ENCODE measurements at places on chromosomes 2 and 18.

GRCh38 chr18:59610546-59611140 lies 86.6 kb downstream of the CCBE1 start:
- DNase-seq: no peak

GRCh38 chr2:174263997-174264396 lies 15.7 kb upstream of the OLA1 start:
- DNase-seq: no peak

GRCh38 chr2:196242131-196242620 lies 70.8 kb upstream of the STK17B start:
- peak; percentile 36 for DNase-seq

- DNase-seq: no peak
Observed at GRCh38 chr2:85549826-85550225, 10.9 kb downstream of the MAT2A start.

GRCh38 chr2:147913701-147914480 lies 69.1 kb downstream of the ACVR2A start:
- peak; percentile 13 for DNase-seq

GRCh38 chr2:30109856-30110255 lies 37.0 kb upstream of the YPEL5 start:
- DNase-seq: no peak

DNA sequence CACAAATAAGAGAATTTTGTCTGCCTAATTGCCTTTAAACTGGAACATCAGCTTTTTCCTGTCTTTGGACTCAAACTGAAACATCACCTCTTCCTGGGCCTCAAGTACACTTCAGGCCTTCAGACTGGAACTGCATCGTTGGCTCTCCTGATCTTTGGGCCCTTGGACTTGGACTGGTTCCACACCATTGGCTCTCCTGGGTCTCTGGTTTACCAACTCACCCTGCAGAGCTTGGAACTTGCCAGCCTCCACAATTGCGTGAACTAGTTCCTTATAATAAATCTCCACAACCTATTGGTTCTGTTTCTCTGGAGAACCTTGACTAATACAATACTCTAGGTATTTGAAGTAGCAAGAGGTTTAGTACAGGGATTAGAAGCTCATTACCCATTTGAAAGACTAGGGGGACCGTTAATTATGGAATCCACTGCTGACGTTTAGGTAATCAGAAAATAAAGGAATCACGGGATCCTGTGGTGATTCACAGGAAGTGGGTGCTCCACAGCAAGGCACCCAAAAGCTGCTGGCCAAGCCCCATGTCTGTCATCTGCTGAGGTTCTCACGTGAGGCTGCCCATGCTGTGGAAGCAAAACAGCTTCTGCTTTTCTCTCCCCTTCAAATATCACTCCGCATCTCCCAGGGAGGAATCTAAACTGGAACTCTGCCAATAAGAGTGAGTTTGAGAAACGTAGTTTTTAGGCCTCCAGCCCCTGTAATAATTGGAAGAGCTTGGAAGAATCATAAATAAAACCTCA lies 20.0 kb upstream of the SGPP2 start:
- peak; percentile 47 for DNase-seq

DNA sequence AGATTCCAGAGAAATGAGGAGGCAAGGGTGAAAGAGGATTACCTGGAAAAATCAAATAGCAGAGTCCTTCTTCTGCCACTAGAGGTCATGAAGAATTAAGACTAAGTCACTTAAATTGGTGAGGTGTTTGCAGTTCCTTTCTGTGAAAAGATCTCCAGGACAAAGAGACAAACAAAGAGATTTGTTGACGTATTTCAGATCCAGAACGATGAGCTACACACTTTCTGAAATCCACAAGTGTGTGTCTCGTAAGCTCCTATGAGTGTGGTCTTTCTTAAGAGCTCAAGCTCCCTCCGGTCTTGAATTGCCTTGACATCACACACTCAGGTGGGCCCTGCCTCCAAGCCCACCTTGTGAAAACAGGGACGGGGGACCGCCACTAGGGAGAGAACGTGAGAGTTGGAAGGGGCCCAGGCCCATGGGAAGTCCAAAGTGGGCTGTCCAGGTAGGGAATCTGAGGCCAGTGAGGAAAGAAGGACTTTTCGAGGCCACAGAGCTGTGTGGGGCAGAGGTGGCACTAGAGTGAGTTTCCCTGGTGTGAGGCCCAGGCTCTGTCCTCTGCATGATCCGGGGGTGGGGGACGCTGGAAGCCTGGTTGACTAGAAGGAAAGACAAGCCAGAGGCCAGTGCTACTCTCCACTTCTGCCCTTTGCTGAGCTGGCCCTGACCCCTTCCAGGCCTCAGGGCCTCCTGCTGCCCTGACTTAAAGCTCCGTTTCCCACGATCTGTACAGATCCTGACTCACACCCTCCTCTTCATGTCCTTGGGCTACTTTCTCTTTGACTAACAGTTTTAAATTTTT lies 168.1 kb upstream of the NCK2 start:
- DNase-seq: peak; percentile 41

DNA sequence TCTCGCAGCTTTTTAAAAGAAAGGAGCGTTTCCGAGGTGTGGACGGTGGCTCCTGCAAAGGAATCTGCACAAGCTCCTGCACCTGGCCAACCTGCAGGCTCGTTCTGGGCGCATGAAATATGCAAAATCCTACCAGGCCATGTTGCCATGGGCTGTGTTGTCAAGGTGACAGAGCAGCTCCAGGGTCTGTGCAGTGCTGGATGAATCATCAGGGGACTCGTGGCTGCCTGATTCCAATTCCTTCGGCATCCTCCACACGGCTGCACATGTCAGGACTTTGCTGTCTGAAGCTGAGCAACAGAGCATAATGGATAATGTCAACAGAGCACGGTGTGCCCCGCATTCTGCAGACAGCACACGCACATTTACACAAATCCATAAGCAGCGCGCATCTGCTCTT lies 120.5 kb downstream of the EIPR1 start:
- no peak for DNase-seq

DNA sequence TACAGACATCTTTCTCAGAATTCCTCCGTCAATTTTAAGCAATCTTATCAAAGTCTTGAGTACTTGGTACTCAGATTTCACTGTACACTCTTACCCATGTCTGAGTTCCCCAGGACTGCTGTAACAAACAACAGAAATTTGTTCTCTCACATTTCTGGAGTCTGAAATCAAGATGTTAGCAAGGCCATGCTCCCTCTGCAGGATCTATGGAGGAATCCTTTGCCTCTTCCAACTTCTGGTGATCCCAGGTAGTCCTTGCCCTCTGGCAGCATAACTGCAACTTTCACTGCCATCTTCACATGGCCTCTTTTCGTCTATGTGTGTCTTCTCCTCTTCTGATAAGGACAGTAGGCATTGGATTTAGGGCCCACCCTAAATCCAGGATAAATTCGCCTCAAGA lies 17.1 kb upstream of the CACNB4 start:
- no peak for DNase-seq

GRCh38 chr2:143600116-143600515 lies 470.9 kb downstream of the ARHGAP15 start:
- DNase-seq: no peak

DNA sequence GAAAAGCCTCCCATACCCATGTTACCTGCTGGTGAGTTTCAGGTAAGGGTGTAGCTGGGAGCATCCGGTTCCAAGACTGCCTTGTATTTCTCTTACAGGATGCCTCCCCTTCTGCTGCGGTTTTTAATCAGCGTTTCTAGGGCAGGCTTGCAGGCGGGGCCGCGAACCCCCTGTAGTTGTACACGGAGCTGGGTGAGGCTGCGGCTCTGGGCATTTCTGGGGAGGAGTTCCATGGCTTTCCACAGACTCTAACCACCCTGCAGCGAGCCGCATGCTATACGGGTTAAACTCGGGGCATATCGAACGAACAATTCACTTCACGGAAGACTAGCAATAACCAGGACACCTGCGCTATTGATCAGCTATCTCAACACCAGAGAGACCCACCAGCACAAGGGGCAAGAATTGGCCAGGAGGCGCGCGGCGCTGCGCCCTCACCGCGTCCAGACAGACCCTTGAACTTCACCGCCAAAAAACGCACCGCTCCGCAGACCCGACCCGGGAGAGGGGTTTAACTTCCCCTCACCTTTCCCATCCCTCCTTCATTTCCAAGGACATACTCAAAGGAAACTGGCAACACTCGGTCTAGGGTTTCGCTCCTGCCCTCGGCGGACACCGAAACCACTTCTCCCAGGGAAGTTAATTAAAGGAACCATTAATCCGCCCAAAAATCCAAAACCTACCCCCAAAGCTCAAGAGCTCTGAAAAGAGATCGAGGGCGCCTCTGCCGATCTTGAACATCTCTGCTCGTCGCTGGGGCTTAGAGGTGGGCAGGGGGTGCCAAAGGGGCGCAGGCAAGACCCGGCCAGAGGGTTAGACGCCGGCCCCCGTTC lies 909 bp downstream of the TGFA start:
- no peak for DNase-seq

GRCh38 chr2:239246723-239247122 lies 154.1 kb downstream of the HDAC4 start:
- no peak for DNase-seq

DNA sequence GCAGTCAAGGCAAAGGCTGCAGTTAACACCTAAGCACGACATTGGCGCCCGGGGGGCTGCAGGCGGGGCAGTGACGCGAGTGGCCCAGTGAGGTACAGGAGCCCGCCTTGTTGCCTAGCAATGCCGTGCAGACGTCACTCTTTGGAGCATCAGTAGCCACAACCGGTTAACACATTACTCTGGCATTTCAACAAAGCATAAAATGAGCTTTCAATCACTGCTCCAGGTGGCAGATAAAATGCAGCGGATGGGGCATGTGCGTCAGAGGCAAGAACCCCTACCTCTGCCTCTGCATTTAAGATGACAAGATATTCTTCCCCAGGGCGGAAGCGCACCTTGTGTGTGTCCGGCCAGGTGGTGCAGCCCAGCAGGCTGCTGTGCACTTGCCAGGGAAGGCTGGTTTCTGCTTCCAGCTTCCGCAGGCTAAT lies 139.4 kb downstream of the MTCL1 start:
- no peak for DNase-seq

DNA sequence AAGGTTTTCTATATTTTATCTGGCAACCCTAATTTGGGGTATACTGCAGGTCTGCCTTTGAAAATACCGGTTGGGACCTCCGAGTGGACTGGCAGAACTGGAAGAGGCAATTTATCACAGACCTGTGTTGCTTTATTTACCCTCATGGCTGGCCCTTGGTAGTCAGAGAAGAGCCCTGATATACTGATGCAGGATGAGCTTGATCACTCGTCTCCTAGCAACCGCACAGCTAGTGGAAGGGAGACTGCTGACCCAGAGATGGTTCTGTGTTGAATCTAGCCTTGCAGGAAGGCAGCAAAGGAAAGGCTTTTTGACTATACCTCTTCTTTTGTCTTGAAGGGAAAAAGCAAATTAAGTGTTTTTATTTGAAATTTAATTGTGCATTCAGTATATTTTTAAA lies 154.7 kb downstream of the EML6 start:
- DNase-seq: no peak

DNA sequence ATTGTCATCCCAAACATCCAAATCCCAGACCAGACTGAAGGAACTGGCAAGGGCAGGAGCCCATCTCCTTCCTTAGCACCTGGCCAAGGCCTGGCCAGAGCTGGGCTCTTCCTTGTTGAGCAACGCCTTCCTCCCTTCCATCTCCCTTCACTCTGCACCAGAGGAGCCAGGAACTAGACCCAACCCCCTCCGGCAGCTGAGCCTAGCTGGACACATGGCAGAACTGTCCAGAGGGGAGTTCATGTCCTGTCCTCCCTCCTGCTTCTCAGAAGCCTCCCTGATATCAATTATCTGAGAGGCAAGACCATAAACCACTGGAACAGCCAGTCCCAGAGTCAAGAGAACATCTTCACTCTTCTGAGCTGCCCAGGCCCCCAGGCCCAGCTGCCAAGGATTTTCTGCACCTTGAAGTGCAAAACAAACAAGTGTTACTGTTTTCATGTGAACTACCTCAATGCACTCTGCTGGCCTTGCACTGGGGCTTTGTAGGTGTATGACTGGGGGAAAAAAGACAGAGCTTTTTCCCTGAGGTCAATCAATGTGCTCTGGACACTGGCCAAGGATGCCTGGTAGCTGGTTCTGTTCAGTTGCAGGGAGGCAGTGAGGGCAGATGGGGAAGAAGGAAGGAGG lies 107.6 kb upstream of the MSH6 start:
- DNase-seq: no peak

DNA sequence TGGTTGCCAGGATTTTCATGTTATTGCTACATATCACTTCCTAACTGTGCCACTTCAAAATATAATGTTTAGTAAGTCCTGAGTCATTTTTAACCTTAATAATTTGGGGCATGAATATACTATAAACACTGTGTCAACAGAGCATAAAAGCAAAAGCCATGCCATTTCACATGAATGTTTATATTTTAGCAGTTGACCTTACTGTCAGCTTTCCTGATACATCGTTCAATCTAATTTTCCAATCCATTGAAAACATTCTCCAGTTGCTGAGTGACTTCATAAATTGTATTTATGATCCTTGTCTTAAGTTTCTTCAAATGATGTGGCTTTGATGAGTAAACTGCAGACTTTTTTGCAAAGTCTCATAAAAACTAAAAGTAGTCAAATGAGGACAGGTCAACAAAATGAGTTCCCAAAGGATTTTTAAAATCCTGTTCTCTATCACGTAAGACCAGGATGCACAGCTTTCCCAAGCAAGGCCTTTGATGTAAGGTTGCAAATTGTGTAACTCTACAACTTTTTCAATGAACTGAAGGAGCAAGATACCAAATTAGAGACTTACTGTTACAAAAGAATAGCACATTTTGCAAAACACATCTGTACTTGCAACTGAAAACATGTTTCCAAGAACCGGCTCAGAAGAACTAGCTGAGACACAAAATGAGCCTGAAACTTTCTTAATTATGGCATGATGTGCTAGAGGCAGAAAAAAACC lies 117.7 kb downstream of the SATB2 start:
- DNase-seq: no peak

- DNase-seq: no peak
Observed at GRCh38 chr18:35803551-35803950, 168.9 kb upstream of the RMP24 start.

DNA sequence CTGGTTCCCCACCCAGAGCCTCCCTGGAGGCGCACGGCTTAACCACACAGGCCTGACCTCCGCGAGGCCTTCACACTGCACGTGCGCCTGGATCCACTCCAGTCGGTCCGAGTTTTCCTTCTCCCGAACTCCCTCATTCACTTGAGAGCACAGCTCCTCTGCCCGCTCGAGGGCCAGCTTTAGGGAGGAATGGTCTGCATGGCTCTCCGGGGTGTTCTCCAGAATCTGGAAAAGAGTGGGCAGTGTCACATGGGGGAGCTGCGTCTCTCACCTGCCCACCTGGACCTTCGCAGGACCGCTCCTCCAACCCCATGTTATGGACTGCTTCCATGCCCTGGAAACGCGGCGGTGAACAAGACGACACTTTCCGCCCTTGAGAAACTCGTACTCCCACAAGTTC lies 35.9 kb downstream of the FAM228A start:
- DNase-seq: no peak

GRCh38 chr2:86466306-86466705 lies 25.1 kb downstream of the KDM3A start:
- no peak for DNase-seq

DNA sequence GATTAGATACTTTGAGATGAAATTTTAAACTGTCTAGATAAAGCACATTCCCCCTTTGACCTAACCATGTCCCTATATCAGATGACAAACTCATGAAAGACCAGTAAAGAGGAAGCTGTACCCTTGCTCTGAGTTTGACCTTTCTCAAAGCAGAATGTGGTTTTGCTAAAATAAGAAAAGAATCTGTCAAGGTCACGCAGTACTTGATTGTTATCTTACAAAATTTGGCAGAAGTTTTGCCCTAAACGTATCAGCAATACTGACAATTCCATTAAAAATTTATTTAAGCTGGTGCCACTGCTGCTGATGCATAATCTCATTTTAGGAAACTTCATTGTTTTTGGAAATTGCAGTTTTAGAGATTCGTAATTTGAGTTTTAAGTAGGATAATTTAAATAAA lies 31.2 kb upstream of the GALM start:
- peak; percentile 28 for DNase-seq

- no peak for DNase-seq
Observed at GRCh38 chr2:240568678-240569522, 616 bp downstream of the RNPEPL1 start.

All from bone marrow (tissue), 2 donors.